Kidney capillary endothelial cell (primary cell): ENCODE measurements at places on chromosomes 1 and 21.
A peak's percentile ranks its signal among the peaks of the same experiment; 100 is the strongest.

- DNase-seq: peak; percentile 22
Measured at GRCh38 chr1:41282679-41283317, 40.7 kb upstream of the SCMH1 start.

GRCh38 chr1:211788626-211789025 lies 41.9 kb downstream of the LPGAT1 start:
- DNase-seq: no peak

DNA sequence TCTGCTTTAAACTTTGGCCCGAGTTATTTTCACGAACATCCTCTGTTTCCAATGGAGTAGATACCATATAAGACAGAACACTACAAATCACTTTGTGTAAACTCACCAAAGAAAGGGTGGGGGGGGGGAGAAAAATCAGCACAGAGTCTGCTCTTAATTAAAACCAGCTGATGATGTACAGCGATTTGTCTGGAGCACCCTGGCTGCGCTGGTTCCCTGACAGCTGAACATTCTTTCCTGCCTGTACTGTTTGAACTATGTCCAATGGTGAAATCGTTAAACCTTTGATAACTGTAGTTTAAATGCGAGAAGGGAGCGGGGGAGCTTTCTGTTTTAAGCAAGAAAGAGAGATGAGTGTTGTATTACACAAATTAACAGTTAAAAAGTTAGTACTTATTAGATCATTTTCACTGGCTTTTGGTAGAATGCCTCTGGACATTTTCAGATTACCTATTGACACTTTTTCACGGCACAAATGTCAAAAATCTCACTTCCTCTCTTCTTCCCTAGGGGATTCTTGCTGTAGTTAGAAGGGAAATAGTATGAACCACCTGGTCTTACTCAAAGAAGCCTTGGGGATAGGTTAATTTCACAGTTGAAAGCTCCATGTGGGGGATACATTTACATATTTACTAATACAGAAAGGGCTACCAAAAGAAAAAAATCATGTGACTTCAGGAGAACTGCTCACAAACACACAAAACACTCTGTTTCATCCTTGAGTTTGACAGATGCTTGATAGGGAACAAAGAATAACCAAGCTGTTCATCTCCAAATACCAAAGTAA lies 140.2 kb upstream of the RUNX1 start:
- no peak for DNase-seq

GRCh38 chr21:37659874-37660273 lies 256.4 kb downstream of the KCNJ6 start:
- DNase-seq: no peak
